Iris pigment epithelial cell (primary cell): ENCODE measurements at places on chromosomes 1 and 21.
A peak's percentile ranks its signal among the peaks of the same experiment; 100 is the strongest.

GRCh38 chr21:41133874-41134522 lies 34.0 kb upstream of the BACE2 start:
- peak; percentile 52 for DNase-seq

DNA sequence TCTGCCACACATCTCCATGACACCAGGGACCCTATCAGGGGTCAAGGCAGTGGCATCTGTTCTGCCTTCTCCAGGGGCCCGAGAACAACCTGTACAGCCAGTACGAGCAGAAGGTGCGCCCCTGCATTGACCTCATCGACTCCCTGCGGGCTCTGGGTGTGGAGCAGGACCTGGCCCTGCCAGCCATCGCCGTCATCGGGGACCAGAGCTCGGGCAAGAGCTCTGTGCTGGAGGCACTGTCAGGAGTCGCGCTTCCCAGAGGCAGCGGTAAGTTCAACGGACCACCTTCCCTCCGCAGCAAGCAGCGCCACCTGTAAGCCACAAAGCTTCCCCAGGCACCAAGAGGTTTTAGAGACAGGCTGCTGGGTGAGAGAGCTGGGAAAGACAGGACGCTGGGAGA lies 15.9 kb downstream of the MX2 start:
- DNase-seq, result no peak

- no peak for DNase-seq
Measured at GRCh38 chr1:160606611-160607010, 27.3 kb upstream of the CD84 start.

GRCh38 chr1:173302366-173302765 lies 95.2 kb upstream of the TNFSF4 start:
- no peak for DNase-seq

DNA sequence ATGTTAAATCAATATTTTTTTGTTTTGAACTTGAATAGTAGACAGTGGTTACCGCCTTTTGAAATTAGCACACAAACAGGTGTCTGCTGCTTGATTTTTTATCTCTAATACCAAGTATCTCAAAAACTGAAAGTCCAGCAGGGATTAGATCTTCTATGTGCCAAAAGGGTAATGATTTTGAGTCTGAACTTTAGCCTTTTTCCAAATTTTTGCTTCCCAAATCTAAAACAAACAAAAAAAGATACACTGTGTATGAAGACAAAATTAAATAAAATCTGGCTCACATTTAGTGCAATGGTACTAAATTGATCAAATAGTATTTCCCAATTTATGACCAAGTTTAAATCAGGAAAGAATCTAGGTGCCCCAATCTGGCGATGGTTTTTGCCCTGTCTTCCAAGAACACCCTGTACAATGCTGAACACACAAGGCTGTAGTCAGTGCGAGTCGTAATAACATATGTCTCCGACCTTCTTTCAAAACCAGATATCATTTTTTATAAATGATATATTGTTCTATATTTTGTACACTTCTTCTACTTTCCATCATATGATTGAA lies 40.5 kb downstream of the PLPPR4 start:
- DNase-seq, result no peak

GRCh38 chr1:205396967-205397616 lies 24.8 kb downstream of the LEMD1 start:
- DNase-seq, result peak; percentile 67

DNA sequence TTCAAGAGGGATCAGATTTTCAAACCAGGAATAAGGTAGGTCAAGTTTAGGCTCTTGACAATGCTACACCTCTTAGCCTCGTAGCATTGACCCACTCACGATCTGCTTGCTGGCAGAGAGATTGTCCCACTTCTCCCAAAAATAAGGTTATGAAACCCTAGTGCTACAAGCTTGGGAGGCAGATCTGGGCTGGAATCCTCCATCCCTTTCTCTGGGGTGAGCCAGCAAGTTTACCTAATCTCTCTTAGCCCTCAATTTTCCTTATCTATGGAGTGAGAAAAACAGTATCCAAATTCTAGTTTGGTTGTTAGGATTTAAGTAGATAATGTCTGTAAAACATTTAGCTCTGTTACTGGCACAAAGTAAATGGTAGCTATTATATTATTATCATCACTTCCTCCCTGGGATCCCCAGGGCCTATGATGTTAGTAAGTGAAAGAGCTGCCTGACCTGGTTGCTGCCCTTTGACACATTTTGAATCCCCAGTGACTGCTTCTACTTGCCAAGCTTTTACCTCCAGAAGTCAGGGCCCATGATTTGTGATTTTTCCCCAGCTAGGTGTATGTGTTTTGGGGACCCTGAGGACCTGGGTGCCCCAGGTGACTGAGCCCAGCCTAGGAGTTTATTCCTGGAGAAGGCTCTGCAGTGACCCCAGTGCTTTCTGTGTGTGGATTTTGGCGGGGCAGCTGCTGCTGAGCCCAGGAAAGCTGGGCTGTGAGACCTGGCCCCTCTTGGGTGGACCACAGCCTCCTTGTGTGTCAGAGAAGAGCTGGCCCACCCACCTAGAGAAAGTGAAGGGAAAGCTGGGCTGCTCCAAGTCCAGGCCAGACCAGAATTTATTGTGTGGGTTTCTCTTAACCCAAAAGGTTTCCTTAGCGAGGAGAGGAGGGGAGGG lies 48.2 kb upstream of the VANGL1 start:
- DNase-seq, result no peak

- peak; percentile 12 for DNase-seq
Measured at GRCh38 chr1:153922076-153922971, 448 bp downstream of the GATAD2B start.

DNA sequence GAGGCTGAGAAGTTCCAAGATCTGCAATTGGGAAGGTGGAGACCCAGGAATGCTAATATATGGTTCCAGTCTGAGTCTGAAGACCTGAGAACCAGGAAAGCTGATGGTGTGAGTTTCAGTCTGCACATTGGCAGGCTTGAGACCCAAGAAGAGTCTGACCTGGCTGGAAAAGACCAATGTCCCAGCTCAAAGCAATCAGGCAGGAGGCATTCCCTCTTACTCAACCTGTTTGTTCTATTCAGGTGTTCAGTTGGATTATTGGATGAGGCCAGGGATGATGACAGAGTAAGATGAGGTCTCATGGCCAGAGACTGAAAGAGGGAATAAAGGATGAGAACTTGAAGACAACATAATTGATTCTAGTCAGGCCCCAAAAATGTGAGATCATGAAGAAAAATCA lies 50.1 kb downstream of the SPATA46 start:
- DNase-seq, result no peak

DNA sequence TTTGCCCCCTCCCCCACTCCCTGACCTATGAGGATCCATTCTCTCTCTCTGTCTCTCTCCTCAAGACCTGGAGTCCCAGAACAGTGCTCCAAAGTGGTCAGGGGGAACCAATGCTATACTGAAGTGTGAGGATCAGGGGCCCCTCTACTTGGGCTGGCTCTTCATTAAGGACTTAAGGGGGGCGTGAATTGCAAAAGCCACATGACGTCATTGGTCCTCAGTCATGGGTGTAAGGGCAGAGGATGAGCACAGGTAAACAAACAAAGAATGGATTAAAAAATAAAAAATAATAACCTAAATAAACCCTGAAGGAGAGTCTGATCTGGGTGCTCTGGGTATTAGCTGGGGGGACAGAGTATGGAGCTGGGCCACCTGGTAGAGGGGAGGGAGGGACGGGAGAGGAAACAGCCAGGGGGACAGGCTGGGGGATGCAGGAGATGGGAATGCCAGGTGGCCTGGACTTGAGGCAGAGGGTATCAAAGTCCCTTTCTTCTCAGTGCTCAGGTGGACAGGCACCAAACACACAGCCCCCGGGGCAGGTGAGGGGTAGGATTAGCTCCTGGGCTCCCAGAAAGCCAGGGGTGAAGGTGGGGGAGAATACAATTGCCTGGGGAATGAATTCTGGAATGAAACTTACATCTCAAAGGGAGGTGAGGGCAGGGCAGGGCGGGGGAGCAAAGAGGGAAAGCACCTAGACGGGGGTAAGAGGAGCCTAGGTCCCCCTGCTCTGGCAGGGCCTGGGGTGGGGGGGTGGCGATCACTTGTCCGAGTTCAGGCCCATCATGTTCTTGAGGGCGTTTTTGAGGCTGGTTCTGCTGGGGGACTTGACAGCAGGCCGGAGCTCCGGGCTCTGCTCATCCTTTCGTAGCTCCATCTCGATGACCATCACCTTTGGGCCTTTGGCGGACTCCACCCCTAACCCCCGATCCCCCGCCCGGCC lies 4.6 kb downstream of the MPZ start:
- no peak for DNase-seq

- no peak for DNase-seq
Measured at GRCh38 chr1:85058786-85059185, 10.5 kb upstream of the MCOLN3 start.

DNA sequence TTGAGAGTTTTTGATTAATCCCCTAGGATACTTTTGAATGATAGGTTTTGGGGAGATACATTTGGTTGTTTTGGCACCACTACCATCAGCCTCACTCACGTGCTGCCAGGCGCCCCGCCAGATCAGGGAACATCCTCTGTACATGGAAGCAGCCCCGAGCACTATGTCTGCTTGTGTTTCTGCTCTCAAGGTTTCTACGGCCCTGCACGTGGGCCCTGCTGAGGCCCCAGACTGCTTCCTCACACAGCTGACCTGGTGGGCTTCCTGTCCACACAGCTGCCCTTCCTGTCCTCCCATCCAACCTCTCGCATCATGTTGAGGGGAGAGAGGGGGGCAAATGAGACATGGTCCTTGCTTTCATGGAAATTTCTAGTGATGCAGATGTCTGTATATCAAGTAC lies 20.0 kb downstream of the ADARB1 start:
- no peak for DNase-seq

DNA sequence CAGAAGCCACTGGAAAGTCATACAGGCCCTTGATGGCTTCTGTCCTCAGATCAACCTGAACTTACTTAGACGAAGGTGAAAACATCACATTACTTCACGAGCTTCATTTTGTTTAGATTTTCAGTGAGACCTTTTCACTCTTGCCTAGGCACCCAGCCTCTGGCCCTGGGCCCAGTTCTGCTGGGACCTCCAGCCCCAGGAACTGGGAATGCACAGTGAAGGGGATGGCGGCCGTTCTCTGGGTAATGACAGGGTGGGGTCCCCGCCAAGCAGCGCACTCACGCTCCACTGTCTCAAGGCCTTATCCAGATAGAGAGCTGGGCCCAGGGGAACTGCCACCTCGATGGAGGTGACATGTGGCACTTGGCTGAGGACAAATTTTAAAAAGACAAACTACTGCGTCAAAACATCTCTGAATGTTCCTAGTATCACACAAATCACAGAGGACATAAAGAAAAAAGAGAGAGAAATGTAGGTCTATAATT lies 54.8 kb downstream of the NPHP4 start:
- DNase-seq, result no peak
